ENCODE measurements at places on chromosomes 7 and 10.

DNA sequence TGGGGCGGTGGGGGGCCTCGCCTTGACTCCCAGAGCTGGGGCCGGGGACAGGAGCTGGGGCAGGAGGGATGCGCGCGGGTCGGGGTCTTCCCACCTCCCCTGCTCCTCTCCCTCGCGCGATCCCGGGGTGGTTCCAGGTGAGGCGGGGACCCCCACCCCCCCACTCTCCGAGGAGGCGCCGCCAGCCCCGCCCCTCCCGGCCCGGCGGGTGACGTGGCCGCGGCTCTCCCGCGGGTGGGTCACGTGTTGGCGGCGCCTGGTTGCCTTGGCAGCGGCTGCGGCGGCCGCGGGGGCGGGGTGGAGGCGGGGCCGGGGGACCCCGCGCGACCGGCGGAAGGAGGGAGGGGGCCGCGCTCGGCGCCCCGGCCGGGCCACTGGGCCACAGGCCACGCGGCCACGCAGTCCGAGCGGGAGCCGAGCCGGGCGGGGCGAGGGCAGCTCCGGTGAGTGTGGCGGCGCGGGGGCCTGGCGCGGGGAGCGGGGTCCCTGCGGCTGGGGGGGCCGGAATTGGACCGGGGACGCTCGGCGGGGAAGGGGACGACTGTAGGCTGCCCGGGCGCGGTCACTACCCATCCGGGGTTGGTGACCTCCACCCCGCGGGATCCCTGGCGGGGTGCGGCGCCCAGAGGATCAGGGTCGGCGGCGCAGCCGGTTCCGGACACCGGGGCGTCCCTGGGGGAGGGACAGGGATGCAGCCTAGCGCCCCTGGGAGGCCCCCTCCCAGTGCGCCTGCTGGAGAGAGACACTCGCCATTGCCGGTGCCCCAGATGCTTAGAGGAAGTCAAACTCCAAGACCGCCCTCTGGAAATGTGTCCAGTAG is at the start of gene ORAI2:
TSS of gene ORAI2 (plus strand) at position 357 of the 820 bp plus-strand sequence. CDS start 5,382 bp downstream, outside the sequence.
- peak; percentile 87 for DNase-seq

DNA sequence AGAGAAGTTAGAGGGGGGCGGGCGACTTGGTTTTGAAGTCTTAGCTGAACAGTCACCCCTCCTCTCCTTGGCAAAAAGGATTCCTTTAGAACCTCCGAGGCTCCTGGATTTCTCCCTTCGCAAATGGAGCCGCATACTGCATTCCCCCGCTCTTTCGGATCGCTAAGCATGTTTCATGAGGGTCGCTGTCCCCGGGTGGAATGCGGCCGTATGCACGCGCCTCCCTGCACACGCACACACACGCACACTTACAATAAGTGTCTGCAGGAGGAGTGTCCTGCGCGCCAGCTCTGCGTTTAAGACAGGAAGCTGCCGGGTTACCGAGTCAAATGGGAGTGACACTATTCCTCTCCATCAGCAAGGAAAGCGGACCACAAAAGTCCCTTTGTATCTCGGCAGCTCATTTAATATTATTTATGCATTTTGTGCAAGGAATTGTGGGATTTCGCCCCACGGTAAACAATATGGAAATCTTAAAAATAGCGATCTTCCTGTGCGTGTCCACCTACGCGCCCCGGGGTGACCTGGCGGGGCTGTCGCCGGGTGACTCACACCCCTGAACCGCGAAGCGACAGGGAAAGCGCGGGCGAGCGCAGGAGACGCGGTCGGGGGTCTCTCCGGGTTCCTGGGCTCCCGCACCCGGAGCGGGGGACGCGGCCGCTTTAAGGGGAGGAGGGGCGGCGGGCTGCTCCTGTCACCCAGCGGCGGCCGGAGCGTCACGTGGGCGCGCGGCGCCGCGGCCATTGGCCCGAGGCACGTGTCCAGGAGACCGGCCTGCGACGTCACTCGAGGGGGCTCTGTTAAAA is 988 bp upstream of the EN2 start:
- DNase-seq, result peak; percentile 89

DNA sequence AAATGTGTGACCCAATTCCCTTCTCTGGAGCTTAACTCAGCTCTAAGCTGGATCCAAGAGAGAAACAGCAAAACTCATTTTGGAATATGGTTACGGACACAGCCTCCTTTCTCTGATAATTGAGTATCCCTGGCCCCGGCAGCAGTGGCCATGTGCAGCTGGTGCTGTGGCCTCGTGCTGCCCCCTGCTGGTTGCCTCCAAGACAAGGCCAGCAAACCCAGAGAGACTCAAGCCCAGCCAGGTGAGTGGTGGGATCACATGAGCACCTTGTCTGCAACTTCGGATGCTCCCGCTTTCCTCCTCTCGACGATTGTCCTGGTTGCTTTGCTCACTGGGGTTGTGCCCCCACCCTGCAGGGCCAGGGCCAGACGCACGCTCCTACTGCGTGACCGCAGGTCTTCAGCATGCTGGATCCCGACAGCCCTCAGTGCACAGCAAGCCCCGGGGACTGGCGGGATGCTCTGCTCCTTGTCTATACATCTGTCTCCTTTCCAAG is 19.4 kb downstream of the SFTPD start:
- DNase-seq, result peak; percentile 72

GRCh38 chr7:81924494-81924893 is 154.6 kb upstream of the HGF start:
- no peak for DNase-seq

DNA sequence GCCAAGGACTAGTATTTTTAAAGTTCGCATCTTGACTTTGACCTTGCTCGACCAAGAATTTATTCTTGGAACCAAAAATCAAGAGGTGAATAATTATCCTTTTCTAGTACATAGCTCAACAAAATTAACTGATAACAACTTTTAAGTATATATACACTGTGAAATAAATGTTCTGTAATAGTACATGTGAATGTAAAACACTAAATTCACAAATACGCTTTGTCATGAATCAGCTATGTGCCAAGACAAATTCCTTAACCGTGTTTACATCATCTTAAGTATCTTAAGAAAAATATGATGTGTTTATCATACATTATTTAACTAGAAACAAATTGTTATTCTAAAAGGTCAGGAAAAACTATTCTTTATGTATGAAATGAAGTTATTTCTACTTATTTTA is 83.3 kb downstream of the CUL2 start:
- DNase-seq, result no peak

DNA sequence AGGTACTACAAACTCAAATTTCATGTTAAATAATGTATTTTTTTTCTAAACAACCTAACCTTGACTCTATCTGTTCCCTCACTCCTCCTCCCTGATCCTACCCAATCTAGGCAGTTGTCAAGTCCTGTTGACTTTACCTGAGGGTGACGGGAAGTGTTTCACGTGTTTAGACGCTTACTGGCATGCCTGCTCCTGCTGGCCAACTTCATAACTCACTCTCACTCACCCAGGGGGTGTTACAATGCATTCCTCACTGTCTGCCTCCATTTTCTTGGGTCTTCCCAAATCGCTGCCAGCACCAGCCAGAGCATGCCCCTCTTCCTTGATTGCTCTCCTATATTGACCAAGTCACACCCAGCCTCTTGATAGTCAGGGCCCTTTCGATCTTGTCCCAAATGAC is 28.3 kb downstream of the CRCP start:
- DNase-seq, result no peak

- DNase-seq, result no peak
Measured at GRCh38 chr10:51235865-51236264, 161.6 kb downstream of the PRKG1 start.

GRCh38 chr10:118922226-118922625 is 107.3 kb upstream of the NANOS1 start:
- no peak for DNase-seq

- DNase-seq, result peak; percentile 74
Measured at GRCh38 chr10:113788604-113789083, 37.2 kb downstream of the PLEKHS1 start.

GRCh38 chr10:124875596-124875995 is 66.3 kb upstream of the ZRANB1 start:
- peak; percentile 48 for DNase-seq

- DNase-seq, result no peak
Measured at GRCh38 chr7:30531286-30531685, 26.7 kb upstream of the GGCT start.
